Gastroesophageal sphincter (tissue), 4 donors: ENCODE measurements at places on chromosomes 1 and 21. TPM values are rescaled to one million over a fixed set of nuclear protein-coding genes. Genes with fewer than 3 reads are reported as not detected.

Gene RXFP4
- total RNA-seq: not detected

Gene SLC44A5
- total RNA-seq: 0.35 TPM

Gene OR2L8
- total RNA-seq: not detected

Gene BMP8A
- 1.4 TPM for total RNA-seq

Gene KIF1B
- 73.5 TPM for total RNA-seq

Gene VTCN1
- 2.1 TPM for total RNA-seq

Gene LRRC7
- total RNA-seq: 0.07 TPM

Gene BATF3
- total RNA-seq: 3.9 TPM
